ENCODE measurements at places on chromosomes 2 and 18.

DNA sequence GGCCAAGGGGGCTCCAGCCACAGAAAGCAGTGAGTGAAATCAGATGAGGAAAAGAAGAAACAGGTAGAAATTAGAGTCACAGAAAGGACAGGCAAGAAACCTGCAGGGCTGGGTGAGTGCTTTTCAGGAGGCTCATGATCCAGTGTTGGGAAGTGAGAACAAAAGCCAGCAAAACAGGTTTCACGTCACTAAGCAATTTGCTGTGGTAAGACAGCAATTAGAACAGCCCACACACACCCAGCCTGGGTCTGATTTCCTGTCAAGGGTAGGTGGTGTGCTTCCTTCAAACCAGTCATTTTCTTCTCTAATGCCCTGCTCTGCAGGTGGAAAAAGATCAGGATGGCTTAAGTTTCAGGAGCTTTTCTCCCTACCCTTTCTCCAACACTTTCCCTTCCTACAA lies 52.9 kb upstream of the XDH start:
- no peak for DNase-seq

- DNase-seq: no peak
Observed at GRCh38 chr2:6947929-6948676, 30.9 kb downstream of the RNF144A start.

DNA sequence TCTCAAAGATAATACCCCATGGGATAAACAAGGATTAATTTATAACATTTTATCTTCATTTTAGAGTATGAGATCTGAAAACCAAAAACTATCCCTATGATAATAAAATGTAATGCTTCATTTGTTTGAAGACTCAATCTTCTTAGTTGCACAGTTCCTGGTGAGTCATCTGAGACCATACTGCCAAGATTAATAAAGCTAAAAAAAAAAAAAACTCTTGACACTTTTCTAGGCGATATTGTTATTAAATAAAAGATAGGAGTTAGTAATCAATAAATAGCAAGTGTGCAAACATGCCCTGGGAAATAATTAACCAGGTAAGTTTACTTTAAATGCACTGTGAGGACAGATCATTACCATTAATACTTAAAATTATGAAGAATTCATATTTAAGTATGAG lies 83.9 kb downstream of the RPE start:
- peak; percentile 12 for DNase-seq

DNA sequence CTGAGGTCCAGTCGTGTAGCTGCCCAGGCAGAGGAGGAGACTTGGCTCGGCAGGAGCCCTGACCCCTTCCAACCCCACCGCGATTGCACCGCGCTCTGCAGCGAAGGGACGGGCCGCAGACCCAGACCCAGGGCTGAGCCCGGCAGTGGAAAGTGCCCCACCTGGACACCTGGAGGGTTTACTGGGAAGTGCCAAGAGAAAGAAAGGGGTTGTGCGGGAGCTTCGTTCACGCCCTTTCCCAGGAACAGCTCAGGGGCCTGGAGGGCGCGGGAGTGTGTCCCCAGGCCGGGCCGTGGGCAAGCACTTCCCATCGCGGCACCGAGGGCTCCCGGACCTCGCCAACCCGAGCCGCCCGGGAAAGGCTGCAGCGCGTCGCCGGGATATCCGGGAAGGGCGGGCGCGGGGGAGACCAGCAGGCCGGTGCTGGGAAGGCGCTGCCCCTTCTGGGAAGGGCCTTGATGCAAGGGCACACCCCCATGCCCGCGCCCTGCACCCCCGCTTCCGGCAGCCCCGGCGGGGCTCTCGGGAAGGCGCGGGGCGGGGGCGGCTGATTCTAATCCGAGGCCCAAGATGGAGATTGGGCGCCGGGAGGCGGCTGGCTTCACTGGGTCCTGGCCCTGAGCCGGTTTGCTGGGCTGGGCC lies 36.1 kb upstream of the MRPL33 start:
- DNase-seq: peak; percentile 76

- DNase-seq: no peak
Observed at GRCh38 chr2:126895336-126895735, 3.4 kb upstream of the TEX51 start.

- no peak for DNase-seq
Observed at GRCh38 chr2:163621445-163622004, 114.3 kb downstream of the FIGN start.

- no peak for DNase-seq
Observed at GRCh38 chr18:51191128-51191717, 6.3 kb downstream of the MEX3C start.

DNA sequence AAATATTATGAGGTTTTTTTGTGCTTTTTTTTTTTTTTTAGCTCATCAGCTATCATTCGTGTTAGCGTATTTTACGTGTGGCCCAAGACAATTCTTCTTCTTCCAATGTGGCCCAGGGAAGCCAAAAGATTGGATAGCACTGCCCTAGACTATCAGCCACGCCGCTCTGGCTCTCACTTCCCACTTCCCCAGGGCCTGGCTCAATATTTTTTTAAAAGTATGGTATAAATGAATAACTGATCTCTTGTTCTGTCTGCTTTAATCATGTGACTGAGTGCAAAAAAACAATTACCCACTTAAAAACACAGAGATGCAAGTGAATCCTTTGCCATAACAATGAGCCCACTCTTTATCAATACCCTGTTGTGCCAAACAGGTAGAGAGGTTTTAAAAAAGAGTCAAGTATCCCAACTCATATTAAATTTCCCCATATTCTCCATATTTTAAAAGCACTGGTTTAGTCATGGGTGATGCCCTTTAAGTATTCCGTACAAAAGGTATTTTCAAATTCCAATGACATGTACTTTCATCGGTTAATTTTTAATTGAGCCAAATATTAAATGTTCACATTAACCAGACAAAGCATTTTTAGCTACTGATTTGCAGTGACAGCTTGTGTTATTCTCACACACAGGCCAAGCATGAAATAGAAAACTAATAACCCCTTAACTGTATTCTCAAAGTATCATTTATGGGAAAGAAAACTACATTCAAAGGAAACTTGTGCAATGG lies 12.6 kb downstream of the BCL2 start:
- no peak for DNase-seq

DNA sequence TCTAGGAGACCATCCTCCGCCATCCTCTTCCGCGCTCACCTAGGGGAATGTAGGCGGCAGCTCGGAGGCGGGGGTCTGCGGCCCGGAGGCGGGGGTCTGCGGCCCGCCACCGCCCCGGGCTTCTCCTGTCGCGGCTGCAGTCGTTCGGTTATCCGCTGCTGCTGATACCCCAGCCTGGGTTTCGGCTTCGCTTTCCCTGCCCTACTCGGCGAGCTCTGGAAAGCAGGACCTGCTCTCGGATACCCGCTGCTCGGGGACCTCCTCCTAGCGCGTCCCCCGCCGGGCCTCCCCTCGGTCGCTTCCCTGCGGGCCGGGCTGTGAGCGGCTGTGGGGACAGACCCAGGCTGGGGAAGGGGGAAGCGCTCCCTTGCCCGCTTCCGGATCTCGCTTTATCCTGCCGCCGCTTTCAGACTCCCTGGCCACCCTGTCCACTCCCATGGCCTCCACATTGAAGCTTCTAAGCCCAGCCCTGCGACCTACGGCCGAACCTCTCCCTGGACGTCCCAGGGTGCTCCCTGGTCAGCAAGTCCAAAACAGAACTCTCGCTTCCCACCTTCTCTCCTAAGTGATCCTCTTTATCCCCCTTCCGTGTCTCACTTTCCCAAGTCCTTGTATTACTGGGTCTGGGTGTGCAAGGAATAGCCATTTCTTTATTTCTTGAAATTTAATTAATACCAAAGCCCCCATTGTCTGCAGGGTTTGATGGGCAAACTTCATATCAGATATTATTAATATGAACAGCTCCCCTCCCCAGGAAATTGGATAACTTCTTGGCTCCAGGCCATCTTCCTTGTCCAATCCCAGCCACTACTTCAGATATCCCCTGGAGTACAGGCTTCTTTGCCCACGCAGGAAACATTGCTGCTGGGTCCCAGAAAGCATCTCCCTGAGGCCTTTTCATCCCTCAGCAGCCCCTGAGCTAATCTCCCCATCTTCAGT lies 769 bp downstream of the FKBP1B start:
- DNase-seq: peak; percentile 3

GRCh38 chr2:19929226-19929625 lies 27.4 kb upstream of the TTC32 start:
- DNase-seq: no peak

DNA sequence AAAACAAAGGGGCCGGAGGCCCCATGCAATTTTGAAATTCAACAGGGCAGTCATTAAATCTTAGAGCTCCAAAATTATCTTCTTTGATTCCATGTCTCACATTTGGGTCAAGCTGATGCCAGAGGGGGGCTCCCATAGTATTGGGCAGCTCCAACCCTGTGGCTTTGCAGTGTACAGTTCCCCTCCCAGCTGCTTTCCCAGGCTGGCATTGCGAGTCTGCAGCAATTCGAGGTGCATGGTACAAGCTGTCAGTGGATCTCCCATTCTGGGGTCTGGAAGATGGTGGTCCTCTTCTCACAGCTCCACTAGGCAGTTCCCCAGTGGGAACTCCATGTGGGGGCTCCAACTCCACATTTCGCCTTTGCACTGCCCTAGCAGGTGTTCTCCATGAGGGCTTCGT lies 72.7 kb upstream of the ARHGAP15 start:
- no peak for DNase-seq

DNA sequence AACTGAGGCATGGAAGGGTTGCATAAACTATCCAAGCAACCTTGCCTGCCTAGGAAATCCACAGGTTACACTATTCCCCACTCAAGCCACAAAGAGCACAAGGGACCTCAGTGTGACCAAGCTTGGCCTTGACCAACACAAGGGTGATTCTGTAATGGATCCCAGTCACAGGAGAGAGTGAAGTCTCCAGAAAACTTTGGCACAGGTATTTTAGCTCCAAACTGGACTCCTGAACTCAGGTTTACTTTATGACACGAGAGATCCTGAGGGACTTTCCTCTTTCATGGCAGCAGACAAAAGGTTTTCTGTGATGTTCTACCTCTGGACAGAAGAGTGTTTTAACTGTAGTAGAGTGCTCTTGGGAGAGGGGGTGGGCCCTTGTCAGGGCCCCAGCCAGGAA lies 169.2 kb downstream of the TRABD2A start:
- DNase-seq: no peak

DNA sequence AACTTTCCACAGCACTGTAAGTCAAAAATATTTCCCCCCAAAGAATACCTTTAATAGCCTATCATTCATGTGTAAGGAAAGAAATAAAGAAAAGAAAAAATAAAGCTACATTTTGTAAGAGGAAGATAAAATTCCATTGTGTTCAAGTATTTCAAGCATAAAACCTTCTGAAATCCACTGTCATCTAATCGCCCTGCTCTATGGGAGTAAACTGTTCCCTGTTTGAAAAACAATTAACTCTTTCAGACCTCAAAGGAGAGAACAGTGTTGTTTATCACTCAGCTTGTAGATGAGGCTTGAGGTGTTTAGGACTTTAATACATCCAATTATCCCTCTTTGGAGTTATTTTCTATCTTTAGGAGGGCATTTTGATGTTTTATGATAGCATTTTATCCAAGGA lies 112.2 kb upstream of the REG3G start:
- no peak for DNase-seq

DNA sequence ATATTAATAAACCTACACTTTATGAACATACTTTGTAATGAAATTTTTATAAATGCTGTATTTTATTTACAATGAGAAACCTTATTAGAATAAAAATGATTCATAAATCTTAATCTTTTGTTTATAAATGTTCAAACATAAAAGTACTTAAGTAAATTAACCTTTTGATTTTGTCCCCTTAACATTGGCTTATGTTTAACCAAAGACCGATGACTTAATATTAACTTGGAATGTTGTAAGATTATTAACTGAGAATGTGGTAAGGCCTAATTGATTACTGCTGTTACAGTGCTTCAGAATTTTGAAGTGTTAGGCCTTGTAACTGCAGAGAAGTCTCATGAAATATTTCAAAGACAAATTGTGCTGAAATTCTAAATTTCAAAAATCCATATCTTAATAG lies 5.7 kb downstream of the CPS1 start:
- DNase-seq: peak; percentile 15

- DNase-seq: peak; percentile 71
Observed at GRCh38 chr2:127413782-127414637, 4.2 kb upstream of the PROC start.

DNA sequence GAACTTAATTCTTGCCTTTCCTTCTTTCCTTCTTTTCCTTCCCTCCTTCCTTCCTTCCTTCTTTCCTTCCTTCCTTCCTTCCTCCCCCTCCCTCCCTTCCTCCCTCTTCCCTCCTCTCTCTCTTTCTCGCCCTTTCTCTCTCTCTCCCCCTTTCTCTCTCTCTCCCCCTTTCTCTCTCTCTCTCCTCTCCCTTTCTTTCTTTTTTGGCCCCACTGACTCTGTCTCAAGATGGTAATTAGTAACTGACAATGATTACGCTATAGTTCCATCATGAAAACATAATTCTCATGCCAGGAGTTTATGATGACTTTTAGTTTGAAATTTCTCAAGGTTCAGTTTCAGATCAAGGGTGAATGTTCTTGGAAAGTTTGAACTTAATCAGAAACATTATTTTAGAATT lies 14.8 kb upstream of the CTLA4 start:
- DNase-seq: no peak

DNA sequence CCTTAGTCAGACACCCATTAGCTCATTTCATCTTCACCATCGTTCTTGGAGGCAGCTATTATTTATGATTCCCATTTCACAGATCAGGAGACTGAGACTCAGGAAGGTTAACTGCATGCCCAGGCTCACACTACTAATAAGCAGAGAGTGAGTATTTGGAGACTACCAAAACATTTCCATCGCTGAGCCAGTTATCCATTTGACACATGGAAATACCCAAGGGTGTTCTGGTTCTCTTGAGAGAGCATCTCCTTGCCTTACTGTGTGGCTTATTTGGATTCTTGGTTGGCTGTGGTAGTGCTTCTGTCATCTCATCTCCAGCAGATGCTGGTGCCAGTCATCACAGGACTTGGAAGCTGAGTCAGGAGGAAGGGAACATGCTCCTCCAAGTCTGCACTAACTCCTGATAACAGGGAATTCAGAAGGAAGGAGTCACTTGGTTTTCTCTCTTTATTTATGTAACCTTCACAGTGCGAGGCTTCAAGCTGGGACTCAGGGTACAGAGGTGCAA lies 55.2 kb downstream of the RASGRP3 start:
- DNase-seq: peak; percentile 43

DNA sequence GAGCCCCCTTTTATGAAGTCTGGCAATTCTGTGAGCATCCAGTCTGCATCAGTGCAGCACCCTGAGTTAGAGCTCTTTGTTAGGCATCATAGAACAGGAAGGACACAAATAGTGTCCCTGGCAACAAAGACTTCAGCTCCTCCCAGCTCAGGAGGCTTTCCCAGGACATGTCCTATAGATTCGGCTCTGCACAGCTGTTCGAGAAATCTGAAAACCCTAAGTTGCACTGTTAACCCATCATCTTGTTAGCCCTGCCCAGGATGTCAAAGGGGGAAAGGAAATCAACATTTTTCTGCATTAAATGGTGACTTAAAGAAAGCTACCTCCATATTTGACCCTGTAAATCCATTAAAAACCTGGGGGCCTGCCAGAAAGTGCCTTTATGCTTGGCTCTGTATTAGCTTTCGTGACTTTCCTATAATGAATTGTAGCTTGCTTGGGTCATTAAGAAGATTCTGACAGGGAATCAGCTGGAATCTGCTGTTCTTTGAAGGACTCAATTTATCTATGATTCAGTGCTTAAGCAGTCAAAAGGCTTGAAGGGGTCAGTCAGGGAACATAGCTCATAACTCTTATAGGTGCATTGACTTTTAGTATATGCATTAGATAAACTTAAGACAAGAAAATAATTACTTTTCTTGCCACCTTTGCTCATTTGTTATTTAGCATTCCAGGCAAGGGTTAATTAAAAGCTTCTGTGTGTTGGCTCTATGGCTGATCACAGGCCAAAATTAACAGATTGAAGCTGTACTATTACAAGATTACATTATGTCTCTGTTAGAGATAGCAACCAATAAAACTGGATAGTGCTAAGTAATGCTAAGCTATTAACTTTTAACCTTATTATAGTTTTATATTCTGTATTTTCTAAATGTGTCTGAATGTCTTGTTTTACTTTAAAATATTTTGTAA lies 20.6 kb downstream of the ERMN start:
- peak; percentile 56 for DNase-seq
